ENCODE measurements at places on chromosomes 11 and 22. TPM values are rescaled to one million over a fixed set of nuclear protein-coding genes. Genes with fewer than 3 reads are reported as not detected.

The MIOX gene
- total RNA-seq = not detected

The GRK3 gene
- total RNA-seq = 33.0 TPM

The RFPL2 gene
- total RNA-seq = 0.26 TPM

The MRGPRF gene
- total RNA-seq = not detected

The ADM2 gene
- total RNA-seq = 4.9 TPM

All from activated T-helper 1 cell treated with anti-CD3 and anti-CD28 coated beads, Interleukin-12 subunit alpha, Interleukin-12 subunit beta, Interleukin-2, Interleukin-4 antibody, amounts not matched to agents 30 ng/mL and 10 ng/mL and 1 ng/mL, durations not matched to agents 14 hours and 24 hours and 36 hours (primary cell).